NAMALWA (cell line): ENCODE measurements at places on chromosomes 7 and 10.

GRCh38 chr10:12943425-12943824 is 58.1 kb downstream of the CCDC3 start:
- DNase-seq = no peak

DNA sequence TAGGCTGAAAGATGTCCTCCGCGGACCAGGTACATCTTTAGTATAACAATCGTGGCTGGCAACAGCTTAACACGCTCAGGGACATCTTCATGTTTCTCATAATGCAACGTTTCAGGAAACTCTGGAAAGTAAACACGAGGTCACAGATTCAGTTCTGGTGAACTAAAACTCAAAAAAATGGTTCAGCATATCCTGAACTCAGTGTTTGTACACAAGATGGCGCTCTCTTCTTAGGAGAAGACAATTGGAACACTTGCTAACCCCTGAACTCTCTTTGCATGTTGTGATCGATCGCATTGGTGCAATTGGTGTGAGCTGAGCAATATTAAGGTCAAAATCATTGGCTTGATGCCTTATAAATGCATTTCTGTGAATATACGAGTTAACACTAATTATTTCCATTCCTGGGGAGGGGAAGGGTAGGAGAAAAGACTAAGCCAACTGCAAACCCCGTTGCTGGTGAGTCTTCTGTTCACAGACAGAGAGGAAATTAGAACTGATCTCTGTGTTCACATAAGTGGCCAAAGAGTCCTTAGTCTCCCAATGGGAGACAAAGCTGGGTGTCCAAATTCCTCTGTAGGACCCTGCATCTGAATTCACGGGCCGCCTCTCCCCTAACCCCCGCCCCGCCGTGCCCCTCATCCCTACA is 52.6 kb upstream of the FAM180A start:
- peak; percentile 86 for DNase-seq

- DNase-seq = no peak
These were observed 329 bp downstream of the NOLC1 start for GRCh38 chr10:102152545-102152890.

GRCh38 chr7:82443547-82444219 is at the start of gene CACNA2D1:
Gene CACNA2D1, minus strand, starts transcription at chr7:82443777.
- DNase-seq = no peak

DNA sequence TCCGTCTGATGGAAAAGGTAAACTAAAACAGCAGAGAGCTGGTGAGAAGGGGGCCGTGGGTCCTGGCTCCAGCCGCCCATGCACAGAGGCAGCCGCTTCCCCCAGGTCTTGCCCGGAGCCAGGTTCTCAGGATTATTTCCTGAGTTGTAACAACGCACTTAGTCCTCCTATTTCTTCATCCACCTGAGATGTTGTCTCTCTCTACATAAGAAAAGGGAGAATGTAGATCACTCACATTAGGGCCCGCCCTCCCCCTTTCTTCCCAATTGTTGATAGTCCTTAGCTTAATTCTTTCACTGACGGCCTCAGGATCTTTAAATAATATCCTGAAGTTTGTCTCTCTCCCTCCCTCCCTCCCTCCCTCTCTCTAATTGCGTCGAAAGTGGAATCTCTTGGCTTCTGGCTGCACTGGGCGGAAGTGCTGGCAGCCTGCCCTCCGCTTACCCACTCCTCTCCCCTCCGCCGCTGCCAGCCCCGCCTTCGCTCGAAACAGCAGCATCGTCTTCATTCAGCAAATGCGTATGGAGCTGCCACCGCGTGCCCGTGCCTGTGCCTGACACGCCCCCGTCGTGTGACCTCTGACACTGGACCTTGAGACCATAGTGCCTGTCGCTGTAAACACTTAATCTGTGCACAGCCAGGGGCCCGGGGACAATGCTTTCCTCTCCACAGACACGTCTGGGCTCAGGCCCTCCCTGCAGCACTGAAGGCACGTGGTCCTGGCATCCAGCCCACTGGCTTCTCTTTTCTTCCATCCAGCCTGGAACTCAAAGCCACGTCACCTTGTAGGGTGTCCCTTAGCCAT is 174.5 kb upstream of the PPP2R2D start:
- DNase-seq = no peak

GRCh38 chr10:2038036-2038435 is 300.7 kb upstream of the ADARB2 start:
- no peak for DNase-seq

- DNase-seq = no peak
These were observed 187.6 kb upstream of the SHH start for GRCh38 chr7:155999631-156000489.

DNA sequence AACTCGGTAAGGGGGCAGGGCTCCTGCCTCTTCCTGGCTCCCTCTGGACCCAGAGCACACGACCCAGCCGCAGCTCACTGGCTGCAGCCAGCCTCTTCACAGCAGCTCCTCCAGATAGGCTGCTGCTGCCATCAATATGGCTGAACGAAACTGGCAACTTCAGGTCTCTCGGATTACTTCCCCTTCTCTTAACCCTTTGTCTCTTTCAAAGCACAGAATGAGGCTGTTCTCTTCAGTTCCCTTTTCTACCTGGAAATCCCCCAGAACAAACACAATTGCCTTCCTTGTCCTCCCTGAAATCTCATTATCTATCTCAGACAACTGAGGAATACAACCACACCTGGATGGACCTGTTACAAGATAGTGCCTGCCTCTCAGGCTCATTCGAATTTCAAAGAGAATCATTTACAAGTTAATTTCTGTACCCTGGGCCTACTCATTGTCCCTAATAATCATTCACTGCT is 193.4 kb upstream of the MBL2 start:
- peak; percentile 13 for DNase-seq
